ENCODE measurements at places on chromosomes 7 and 10.

DNA sequence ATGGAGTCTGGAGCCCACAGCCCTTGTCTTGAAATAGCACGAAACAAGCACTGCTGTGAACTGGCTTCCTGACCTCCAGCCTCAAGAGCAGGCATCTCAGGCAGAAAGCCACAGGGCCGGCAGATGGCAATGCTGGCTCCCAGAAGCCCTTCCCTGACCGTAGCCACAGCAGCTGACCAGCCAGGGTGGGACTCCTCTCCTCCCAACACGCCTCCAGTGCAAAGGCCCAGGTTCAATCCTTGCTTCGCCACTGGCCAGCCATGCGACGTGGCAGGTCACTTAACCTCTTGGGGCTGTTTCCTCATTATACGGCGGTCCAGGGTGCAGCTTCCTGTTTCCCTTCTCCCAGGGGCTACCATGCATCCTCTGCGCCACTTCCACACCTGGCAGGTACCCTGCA is 12.8 kb downstream of the PRKAG2 start:
- no peak for DNase-seq

DNA sequence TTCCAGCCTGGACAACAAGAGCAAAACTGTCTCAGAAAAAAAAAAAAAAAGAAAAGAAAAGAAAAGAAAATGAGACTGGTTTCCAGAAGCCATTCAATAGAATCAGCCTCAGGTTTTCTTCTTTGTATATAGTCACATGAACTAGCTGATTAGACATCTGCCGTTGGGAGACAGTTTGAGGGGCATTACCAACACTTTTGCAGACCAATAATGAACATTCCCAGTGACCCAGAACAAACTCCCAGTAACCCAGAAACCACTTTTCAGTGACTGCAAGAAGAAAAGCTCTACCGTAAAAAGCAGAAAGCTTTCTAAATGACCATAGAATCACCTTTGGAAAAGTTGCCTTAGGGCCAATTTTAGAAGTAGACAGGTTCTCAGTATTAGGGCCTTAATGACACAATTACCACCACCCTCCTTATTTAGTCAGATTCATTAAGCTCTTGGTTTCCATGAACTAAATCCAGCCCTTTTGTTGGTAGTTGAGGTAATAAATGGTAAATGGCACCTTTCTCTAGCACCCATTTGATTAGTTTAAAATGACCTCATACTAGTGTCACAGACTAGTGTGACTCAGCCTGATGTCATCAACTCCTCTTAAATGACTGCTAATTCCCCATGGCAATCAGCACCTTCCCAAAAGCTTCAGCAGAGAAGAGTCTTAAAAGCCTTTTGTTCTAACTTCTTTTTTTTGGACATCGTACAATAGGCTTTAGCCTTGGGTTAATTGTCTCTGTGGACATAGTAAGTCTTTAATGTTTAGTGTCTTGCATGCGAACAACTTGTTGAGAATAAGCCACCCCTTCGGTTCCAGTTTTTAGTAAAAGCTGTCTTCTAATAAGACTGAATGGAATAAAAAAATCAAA is 33.6 kb upstream of the XRCC2 start:
- no peak for DNase-seq

DNA sequence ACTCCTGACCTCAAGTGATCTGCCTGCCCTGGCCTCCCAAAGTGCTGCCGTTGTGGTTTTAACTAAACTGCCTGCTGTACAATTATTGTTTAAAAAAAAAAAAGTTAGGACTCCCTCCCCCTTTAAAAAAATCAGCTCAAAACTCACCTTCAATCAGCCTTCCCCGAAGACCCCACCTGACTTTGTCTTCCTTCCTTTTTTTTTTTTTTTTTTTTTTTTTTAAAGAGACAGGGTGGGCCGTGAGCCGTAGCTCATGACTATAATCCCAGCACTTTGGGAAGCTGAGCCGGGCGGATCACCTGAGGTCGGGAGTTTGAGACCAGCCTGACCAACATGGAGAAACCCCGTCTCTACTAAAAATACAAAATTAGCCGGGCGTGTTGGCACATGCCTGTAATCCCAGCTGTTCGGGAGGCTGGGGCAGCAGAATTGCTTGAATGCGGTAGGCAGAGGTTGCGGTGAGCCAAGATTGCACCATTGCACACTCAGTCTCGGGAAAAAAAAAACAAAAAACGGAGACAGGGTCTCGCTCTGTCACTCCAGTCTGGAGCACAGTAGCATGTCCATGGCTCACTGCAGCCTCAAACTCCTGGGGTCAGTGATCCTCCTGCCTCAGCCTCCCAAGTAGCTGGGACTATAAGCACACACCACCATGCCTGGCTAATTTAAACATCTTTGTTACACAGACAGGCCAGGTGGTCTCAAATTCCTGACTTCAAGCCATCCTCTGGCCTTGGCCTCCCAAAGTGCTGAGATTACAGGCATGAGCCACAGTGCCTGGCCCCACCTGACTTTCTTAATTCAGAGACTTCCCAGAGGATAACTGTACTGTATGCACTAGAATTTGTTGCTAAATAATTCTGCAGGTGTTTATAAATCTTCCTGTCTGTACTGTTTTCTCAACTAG is 3.2 kb downstream of the FIS1 start:
- DNase-seq = no peak

- DNase-seq = no peak
Measured at GRCh38 chr7:143085109-143085508, 33.0 kb downstream of the OR6V1 start.

GRCh38 chr10:122348935-122349361 is 25.6 kb upstream of the PLEKHA1 start:
- no peak for DNase-seq
